ENCODE measurements at places on chromosomes 6 and 20.
A peak's percentile ranks its signal among the peaks of the same experiment; 100 is the strongest.

GRCh38 chr20:41180599-41181333 lies 43.4 kb downstream of the PLCG1 start:
- no peak for DNase-seq

- no peak for DNase-seq
Observed at GRCh38 chr6:68343901-68344300, 291.2 kb upstream of the ADGRB3 start.

GRCh38 chr20:34536798-34537394 lies 20.7 kb downstream of the DYNLRB1 start:
- no peak for DNase-seq

GRCh38 chr6:119313937-119314884 lies 35.4 kb downstream of the MAN1A1 start:
- no peak for DNase-seq

GRCh38 chr6:10425176-10425974 lies 10.5 kb upstream of the TFAP2A start:
- DNase-seq: no peak

GRCh38 chr6:20717743-20718142 lies 183.5 kb downstream of the CDKAL1 start:
- no peak for DNase-seq

GRCh38 chr20:34825530-34826362 lies at the start of gene NCOA6:
Gene NCOA6 (minus strand): TSS chr20:34825651. CDS start chr20:34782355, 43,296 bp downstream.
- peak; percentile 94 for DNase-seq

DNA sequence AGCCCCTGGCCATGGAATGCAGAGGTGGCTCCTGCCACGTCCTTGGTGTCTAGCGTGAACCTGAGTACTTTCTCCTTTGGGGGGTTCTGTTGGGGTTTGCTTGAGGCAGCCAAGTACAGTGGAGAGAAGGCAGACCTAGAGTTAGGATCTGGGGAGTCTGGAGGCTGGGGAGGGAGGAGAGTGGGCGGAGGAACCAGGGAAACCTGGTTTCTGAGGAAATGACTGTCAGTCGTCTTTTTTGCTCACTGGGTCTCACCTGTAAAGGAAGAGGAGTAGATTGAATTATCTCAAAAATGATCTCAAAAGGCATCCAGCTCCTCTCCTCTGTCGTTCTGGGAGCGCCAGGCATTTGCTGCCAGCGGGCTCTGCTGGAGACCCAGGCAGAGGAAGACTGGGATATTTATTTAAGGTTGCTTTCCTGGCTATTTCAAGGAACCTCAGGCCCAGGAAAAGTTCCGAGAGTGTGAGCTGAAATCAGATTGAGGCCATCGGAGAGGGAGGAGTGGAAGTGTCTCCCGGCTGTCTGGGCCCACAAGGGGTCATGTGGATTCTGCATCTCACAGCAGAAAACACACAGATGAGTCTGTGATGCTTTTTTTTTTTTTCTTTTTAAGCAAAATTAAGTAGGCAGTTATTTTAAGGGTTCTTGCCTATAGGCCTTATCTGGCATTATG lies 16.1 kb downstream of the EPB41L1 start:
- DNase-seq: no peak

All from heart left ventricle (tissue), 16 donors.